Stimulated activated CD8-positive, alpha-beta memory T cell treated with anti-CD3 and anti-CD28 coated beads, Interleukin-7, amount 100 ng/mL, for 24 hours (primary cell): ENCODE measurements at places on chromosomes 12 and 14.

DNA sequence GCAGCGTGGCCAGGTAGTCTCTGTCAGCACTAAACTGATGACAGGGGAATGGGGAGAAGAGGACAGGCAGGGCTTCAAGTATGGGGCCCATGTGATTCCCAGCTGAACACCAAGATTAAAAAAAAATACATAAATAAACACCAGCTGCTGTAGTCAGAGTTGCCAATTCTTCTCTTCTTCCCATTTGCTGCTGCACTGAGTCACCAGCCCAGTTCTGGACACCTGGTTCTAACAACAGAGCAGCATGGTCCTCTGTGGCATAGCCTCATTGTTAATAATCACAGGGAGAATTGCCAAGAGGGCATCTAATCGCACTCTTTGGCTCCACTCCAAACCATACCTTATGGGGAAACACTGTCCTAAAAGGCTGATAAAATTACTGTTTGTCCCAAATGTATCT lies 15.1 kb downstream of the PPM1H start:
- DNase-seq = no peak

DNA sequence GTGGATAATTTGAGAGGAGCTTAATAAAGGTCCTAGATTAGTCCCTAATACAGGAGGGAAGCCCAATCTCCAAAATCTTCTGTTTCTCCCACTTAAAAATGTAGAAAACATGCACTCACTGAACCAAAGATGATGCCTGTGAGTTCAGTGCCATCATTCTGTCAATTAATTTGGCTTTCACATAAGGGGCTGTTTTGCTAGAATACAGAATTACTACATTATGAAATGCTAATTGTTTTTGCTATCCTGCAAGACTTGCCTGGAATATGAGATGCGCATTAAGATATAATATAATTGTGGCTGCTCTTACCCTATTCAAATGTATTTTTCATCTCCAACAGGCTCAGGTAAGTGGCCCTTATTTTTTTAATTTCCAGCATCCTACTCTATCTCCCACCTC lies 111.7 kb downstream of the SEC23A start:
- DNase-seq = no peak

- DNase-seq = no peak
Measured at GRCh38 chr12:3771853-3772252, 18.9 kb upstream of the CRACR2A start.

DNA sequence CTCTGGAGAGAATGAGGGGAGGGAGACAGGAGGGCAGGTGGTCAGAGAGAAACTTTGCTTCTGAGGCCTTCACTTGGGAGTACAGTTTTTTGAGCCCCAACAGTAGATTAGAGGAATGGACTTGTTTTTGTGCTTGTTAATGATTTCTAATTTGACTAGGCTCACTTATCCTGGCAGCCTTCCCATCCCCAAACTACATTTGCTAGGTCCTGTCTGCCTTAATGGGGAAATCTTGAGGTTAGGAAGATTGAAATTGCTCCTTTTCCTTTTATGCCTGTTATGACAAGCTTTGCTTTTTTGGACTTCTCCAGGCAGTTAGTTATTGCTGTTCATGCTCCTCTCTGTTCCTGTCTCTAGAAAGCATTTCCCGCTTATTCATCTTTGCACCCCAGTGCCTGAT lies 37.7 kb downstream of the SYNE2 start:
- no peak for DNase-seq

- DNase-seq = no peak
Measured at GRCh38 chr12:68122236-68122920, 37.2 kb downstream of the IFNG start.

GRCh38 chr12:45880533-45880932 lies 109.8 kb downstream of the SCAF11 start:
- DNase-seq = no peak

DNA sequence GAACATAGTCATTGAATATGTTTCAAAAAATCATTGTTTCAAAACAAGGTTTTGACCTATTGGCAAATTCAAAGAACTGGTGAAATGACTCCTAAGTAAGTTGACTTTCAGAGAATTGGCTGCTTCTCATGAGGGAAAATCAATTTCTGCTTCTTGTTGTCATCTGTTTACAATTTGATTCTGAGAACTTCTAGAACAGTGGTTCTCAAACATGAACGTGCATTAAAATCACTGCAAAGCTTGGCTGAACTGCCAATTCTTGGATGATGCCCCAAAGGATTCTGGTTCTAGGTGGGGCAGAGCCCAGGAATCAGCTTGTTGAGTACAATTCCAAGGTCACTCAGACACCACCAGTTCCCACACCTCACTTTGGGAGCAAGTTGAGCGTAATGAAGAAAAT lies 83.9 kb downstream of the ZFP36L1 start:
- no peak for DNase-seq

GRCh38 chr14:50095895-50096294 lies 20.5 kb downstream of the VCPKMT start:
- DNase-seq = no peak

DNA sequence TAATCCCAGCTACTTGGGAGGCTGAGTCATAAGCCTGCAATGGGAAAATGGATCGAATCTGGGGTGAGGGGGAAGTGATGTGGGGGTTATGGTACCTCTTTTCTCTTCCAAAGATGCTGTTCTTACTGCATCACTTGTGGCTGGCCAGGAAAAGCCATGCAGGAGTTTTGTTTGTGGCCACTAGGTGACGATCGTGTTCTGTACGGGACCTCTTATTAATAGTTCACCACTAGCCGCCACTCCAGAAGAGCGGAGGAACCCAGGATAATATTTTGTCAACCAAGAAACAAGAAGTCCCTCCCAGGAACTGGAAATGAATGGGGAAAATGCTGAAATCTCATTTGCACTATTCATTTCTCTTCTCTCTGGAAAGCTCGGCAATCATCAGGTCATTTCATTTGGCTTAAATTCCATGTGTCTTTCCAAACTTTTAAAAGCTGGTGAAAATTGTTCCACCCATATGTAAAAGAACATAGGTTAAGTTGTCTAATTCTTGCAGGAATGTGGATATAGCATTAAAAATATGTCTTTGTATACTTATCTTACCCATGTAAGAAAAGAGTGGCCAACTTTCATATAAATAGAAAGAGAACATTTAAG lies 8.9 kb downstream of the GPR65 start:
- no peak for DNase-seq

DNA sequence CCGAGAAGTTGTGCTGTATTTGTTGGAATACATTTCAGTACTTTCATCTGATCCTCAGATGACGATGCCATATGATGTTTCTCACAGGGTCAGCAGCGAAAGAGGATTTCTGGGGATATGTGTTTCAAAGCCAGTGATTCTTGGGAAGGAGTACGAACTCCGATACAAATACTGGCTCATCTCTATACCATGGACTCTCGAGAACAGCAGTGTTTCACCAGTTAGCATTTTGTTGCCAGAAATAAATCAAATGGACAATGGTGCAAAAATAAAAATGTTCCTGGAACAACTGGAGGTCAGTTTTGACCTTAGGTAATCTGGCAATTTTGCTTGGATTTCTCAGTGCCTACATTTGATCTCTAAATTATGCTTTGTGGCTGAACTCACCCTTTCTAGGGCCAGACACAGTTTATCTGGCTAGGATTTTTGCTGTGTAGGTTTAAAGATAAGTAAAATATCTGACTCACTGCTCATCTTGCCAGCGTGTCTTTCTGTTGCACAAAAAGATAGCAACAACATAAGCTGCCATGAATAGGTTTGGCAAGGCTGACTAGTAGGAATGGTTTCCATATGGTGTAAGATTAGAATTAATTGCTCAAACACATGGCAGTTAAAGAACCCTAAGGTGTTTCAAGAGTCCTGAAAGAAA lies 11.0 kb upstream of the MGP start:
- DNase-seq = no peak

- no peak for DNase-seq
Measured at GRCh38 chr14:29028973-29029582, 262.5 kb downstream of the FOXG1 start.

DNA sequence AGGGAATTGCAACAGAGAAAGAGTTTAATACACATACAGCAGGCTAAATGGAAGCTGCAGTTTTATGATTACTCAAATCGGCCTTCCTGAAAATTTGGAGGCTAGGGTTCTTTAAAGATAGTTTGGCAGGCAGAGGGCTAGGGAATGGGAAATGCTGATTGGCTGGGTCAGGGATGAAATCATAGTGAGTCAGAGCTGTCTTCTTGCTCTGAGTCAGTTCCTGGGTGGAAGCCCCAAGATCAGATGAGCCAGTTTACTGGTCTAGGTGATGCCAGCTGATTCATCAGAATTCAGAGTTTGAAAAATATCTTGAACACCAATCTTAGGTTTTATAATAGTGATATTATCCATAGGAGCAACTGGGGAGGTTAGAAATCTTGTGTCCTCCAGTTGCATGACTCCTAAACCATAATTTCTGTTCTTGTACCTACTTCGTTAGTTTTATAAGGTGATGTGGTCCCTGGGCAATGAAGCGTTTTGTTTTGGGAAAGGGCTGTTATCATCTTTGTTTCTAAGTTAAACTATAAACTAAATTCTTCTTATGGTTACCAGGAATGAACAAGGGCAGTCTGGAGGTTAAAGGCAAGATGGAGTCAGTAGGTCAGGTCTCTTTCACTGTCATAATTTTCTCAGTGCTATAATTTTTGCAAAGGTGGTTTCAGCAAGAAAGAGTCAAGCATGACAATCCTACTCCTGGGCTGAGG lies 257.8 kb upstream of the CCDC196 start:
- DNase-seq = no peak

- DNase-seq = peak; percentile 17
Measured at GRCh38 chr14:49461529-49462401, 124.4 kb downstream of the RPS29 start.

DNA sequence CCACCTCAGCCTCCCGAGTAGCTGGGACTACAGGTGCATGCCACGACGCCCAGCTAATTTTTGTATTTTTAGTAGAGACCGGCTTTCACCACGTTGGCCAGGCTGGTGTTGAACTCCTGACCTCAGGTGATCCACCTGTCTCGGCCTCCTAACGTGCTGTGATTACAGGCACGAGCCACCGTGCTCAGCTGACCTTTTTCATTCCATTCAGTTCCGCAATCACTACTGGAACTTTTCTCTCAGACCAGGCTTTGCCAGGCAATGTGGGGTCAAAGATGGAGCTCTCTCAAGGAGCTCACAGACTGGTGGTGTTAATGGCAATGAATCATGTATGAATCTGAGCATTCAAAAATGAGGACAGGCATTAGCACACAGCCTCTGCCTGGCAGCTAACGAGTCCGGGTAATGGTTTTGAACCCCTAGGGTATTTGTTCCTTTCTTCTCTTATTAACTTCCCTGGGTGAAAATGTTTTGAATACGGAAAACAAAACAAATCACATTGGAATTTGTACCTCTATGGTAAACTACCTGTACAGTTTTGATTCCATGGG lies 9.4 kb upstream of the TCHP start:
- DNase-seq = no peak

- no peak for DNase-seq
Measured at GRCh38 chr12:617304-617915, 45.8 kb downstream of the NINJ2 start.

- DNase-seq = no peak
Measured at GRCh38 chr14:105420101-105420973, 710 bp downstream of the MTA1 start.

DNA sequence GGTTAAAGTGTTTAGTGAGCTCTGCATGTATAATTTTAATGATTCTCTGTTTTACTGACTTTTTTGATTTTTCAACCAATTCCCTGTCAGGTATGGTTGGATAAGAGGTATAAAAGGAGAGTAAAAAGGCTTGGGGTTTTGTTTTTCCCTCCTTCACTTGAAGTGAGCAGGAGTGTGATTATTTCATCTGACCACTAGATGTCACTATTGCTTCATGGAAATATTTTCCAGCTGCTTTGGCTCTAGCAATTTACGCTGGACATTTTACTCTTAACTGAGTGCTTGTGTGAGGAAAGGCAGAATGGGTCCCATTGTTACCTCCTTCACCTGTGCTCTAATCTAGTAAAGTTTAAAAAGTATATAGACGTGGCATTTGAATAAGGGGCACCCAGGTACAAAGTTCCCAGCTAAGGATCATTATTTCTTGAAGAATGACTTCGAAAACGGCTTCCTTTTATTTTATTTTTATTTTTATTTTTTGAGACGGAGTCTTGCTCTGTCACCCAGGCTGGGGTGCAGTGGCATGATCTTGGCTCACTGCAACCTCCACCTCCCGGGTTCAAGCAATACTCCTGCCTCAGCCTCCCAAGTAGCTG lies 66.5 kb downstream of the TBC1D30 start:
- DNase-seq = no peak

GRCh38 chr12:92722897-92723296 lies 20.1 kb downstream of the PLEKHG7 start:
- DNase-seq = no peak

DNA sequence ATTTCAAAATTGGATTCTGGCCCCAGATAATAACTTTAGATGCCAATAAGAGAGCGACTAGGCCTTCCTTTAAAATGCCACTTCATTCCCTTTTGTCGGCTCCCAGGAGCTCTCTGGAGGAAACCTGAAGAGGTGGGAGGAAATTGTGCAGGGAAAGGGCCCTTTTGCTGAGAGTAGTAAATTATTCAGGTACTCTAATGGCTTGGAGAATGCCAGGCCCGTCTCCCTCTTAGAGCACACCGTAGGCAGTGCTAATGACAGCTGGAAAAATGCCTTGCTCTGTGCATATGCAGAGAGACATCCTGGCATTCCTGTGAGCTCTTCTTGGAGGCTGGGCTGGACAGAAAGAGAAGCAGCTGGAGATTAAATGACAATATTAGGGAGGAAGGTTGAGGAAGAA lies 115.0 kb upstream of the RPH3A start:
- DNase-seq = no peak
